HuH-7 (cell line): ENCODE measurements at places on chromosomes 2 and 18.

DNA sequence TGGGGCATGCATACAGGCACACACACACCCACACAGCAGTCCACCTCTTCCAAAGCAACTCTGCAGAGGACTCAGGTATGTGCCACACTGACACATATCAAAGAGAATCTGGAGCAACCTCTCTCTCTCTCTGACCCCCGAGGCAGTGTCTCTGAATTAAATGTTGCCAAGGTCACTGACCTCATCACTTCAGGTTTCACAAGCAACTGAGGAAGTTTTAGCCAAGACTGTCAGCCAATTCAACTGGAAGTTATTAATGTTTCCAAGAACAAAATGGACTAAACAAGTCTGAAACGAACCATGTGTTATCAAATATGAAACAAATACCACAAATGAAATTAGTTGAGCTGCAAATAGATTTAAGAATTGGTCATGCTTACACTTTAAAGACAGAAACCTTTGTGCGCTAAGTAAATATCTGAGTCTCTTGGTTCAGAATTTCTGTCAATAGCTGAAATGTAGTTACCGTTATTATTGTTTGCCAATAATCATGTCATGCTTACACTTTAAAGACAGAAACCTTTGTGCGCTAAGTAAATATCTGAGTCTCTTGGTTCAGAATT lies 86.1 kb downstream of the SLC25A12 start:
- no peak for DNase-seq

DNA sequence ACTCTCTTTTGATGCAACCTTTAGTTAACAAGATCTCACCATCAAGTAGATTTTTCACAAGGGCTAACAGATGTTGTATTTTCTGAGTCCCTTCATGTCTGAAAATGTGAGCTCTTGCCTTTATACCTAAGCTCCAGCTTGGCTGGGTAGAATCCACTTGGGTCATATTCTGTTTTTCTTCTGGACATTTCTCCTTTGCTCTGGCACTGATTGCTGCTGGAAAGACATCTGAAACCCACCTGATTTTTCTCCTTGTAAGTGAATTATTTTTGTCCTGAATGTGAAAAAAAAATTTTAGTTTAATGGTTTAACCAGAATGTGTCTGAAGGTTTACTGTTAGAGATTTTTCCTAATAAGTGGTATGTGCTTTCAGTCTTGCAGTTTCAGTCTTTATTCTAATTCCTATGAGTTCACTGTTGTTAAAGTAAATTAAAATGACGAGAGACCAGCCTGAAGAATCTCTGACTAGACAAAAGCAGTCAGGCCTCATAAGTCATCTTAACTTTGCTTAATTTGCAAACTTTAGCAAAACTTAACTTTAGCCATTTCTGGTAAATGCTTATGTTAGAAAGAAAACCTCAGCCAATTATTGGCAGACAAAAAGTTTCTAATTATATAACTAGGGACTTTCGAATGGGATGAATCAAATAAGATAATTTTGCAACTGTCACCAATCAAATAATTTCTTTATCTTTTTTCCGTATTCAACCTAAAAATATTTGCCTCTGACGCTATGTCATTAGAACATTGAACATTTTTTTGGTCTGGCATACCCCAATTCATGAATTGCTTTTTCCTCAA lies 70.8 kb downstream of the ACAA2 start:
- no peak for DNase-seq

DNA sequence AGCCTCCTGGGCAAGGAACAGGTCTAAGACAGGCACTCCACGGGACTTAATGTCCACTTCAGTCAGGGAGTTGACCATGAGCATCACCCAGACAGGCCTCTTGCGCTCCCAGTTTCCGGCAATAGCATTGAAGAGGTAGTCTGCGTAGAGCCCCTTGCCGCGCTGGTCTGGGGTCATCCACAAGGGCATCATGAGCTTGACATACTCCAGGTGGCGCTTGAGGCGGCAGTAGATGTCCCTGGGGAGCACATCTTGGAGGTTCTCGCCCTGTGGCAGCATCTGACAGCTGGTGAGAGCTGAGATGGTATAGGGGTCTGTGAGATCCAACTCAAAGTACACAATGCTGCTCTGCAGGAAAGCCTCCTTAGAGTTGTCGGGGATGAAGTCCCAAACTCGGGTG lies 10.6 kb downstream of the TRABD2A start:
- DNase-seq = no peak

DNA sequence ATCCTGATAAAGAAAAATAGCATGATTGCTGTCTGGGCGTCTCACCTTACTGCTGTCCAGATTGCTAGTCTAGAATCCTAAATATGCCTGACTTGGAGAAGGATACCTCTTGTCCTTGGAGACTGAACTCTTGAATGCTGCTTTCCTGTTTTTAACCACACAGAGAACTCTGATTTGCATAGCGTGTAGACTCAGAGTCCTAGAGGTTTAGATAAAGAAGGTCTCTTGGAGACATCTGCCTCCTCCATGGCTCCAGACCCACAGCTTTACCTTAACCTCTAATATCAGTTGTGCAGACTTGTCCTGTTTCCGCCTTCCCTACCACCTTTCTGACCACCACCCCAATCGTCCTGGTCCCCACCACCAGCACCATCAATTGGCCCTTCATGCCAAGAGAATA lies 292.6 kb upstream of the CYRIA start:
- no peak for DNase-seq

GRCh38 chr2:64218137-64218802 lies 74.0 kb upstream of the PELI1 start:
- no peak for DNase-seq

DNA sequence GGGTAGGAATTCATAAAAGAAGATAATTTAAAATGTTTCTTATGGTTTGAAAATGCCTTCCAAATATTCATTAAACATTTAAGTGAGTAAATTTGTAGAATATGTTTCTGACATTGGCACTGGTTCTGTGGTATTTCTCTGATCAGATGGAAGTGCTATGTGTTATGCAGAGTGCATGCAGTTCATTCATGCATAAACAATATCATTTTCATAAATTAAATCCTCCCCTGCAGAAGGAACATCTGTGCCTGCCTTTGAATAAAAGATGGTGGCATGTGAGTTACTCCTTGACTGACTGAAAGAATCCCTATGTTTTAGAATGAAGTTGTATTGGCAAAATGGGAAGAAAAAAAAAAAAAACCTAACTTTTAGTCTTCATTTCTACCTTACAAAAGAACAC lies 5.9 kb downstream of the NEUROD1 start:
- no peak for DNase-seq

DNA sequence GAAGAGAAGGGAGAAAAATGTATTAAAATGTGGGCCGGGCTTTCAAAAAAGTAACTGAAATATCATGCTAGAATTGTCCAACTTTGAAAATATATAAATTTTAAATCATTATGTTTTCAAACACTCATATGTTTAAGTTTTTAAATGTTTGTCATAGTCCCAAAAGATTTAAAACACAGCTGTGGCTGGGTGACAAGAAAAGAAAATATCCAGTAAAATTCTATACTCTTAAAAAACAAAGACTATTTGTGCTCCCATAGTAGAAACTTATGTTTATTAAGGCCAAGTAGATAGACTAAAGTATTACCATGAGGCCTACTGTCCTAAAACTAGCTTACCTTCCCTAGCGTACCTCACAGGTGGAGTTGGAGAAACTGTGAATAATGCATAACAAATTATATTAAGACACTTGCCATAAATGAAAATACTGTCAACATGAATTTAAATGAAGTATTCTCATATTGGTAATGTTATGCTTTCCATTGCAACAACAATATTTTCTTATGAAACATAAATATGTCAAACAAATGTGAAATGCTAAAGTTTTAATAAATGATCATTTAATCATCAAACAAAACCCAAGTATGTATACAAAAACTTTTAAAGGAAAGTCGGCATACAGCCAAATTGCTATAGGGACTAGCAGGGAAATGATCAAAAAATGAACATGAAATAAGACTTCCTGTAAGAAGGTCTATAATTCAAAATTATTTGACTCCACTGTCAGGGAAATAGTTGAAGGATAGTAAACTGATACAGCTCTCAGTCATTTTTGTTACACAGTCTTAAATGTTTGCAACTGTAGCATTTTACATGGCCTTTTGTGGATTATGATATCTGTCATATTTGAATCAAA lies 13.4 kb downstream of the MEIS1 start:
- no peak for DNase-seq

- DNase-seq = no peak
These were observed 5.0 kb downstream of the HAAO start for GRCh38 chr2:42787424-42787787.

- peak; percentile 20 for DNase-seq
These were observed 52.8 kb downstream of the CLASP1 start for GRCh38 chr2:121596221-121597080.

GRCh38 chr2:241582328-241582727 lies 23.8 kb downstream of the BOK start:
- no peak for DNase-seq

DNA sequence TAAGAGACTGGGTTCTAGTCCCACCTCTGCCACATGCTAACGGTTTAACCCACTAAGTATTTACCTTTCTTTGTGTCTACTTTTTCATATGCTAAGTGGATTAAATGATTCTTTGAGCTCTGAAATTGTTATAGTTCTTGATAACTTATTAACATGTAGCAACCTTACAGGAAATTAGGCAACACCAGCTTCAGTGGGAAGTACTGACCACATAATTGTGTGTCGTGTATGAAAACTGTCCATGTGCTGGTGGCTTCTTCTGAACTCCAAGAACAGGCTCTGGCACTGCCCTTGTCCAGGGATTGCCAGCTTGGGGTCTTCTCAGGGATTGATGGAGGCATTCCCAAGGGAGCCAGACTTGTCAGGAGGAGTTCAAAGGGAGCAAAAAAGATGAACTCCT lies 427.7 kb downstream of the TGIF1 start:
- no peak for DNase-seq

GRCh38 chr2:237997521-237997920 lies 30.7 kb downstream of the UBE2F start:
- no peak for DNase-seq

- DNase-seq = no peak
These were observed 458.3 kb upstream of the CELF4 start for GRCh38 chr18:38023871-38024270.

GRCh38 chr2:128439031-128439790 lies 120.5 kb upstream of the HS6ST1 start:
- DNase-seq = no peak

GRCh38 chr18:69945220-69946114 lies 2.2 kb downstream of the CD226 start:
- DNase-seq = no peak

- peak; percentile 30 for DNase-seq
These were observed 52.1 kb upstream of the CNGA3 start for GRCh38 chr2:98293931-98294687.

DNA sequence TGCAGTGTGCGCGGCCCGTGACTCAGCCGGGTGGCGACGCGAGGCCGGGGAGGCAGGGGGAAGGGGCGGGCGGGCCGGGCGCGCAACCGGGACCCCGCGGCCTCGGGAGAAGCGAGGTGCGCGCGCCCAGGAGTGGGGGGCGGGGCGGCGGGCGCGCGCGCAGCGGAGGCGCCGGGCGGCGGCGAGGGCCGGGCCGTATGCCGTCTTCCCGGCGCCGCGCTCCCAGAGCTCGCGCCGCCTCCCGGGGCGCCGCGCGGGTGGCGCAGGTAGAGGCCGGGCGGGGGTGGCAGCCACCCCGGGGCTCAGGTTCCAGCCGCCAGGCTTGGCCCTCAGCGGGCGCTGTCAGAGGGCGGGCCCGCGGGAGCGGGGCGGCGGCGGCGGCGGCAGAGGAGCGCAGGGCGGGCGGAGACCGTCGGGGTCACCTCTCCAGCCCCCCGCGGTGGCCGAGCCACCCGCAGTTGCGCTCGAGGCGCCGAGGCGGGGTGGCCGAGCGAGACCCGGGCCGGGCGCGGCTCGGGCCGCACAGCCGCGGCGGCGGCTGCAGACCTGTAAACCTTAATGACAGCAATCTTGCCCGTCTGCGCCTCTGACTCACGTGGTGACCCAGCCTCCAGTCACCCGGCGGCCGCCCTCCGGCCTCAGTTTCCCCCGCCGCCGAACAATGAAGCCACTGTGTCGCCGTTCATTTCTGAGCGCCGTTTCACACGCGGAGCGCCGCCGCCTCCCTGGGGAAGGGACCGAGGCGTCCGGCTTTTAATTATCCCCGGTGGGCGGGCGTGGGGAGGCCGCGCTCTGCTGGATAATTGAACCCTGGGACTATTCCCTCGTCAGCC lies 25.3 kb upstream of the SMAD7 start:
- no peak for DNase-seq

DNA sequence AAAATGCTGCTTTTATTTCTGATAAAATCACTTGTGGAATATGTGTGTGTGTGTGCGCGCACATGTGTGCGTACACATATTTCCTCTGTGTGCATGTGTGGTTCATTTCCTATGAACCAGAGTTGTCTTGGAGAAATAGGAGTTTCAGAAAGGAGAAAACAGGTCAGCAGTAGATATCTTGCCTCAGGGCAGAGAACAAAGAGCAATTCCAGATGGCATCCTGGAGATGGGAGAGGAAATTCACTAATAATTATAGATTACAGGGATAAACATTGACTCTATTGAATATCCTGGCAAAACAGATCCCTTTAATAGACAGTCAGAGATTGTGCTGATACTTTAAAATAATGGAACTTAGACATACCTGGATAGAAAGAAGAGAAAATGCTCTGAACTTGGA lies 298.0 kb downstream of the TRIB2 start:
- no peak for DNase-seq

DNA sequence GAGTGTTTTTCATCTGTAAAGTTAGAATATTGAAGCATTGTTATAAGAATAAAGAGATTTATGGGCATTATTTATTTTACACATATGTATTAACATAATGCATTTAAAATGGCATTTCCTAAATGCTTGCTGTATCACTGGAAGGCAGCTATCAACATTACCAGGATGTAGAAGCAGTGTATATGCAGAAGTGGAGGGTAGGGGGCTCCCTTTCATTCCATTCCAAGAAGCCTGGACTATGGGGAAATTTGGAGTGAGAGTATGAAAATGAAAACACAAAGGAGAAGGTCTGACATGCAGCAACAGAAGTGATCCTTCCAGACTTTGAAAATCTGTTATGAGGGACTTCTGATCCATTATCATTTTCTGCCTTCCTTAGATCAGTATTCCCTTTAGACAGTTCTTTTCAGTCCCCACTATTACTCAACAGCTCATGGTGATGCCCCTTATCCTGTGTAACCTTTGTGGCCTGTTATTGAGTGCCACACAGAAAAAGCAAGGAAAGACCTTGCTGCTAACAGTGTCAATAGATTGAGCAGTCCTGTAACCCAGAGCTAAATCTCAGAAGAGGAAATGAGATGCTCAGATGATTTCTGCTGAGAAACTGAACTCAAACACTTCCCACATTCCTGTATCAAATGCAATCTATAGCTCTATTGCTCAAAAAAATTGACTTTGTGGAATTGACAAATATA lies 216.6 kb downstream of the HNMT start:
- peak; percentile 15 for DNase-seq

GRCh38 chr18:31269566-31269965 lies 48.4 kb upstream of the DSG1 start:
- DNase-seq = no peak

DNA sequence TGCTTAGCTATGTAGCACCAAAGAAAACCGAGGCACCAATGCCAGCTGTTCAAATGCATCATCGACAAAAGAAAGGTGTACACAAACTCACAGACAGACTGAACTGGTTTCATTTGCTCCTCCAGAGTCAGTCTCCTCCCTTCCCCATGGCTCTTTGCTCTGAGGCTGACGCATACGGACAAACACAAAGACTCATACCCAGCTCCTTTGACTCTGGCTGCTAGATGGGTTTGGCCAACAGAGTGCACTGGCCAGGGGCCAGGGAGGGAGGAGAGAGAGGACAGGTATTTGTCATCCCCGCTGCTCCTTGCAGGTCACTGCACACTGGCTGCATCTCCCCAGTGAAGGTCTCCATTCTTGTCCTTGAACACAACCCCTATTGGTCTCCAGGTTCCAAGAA lies 40.7 kb downstream of the DNER start:
- no peak for DNase-seq

GRCh38 chr2:106094131-106094841 lies 99.8 kb downstream of the UXS1 start:
- DNase-seq = no peak
